Activated T-cell treated with anti-CD3 and anti-CD28 coated beads for 4 hours (primary cell): ENCODE measurements at places on chromosomes 12 and 14.

- no peak for DNase-seq
Observed at GRCh38 chr14:53054457-53054856, 98.7 kb downstream of the DDHD1 start.

DNA sequence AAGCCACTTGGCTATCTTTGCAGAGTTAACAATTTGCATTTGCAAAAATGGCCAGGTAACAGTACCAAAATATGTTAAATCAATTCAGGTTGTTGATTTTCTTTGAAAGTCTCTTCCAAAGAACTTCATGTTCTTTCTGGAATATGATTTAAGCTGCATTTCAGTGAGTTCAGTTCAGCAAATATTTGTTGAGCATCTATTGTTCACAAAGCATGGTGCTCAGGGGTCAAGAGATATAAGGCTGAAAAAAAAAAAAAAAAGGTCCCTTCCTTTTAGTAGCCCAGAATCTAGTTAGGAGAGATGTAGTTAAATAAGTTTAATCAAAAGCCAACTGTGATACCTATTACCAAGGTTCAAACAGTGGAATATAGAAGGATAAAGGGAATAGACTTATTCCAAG, 317.1 kb downstream of the ZFP36L1 start:
- no peak for DNase-seq

- no peak for DNase-seq
Observed at GRCh38 chr12:958588-959123, 9.2 kb upstream of the RAD52 start.

GRCh38 chr12:7444076-7444475, at the start of gene CD163L1:
Gene CD163L1, minus strand, starts transcription at chr12:7444153. Its CDS starts 26 bp downstream, at chr12:7444127.
- no peak for DNase-seq

- DNase-seq, result no peak
Observed at GRCh38 chr12:64572241-64572640, 38.1 kb upstream of the RASSF3 start.

DNA sequence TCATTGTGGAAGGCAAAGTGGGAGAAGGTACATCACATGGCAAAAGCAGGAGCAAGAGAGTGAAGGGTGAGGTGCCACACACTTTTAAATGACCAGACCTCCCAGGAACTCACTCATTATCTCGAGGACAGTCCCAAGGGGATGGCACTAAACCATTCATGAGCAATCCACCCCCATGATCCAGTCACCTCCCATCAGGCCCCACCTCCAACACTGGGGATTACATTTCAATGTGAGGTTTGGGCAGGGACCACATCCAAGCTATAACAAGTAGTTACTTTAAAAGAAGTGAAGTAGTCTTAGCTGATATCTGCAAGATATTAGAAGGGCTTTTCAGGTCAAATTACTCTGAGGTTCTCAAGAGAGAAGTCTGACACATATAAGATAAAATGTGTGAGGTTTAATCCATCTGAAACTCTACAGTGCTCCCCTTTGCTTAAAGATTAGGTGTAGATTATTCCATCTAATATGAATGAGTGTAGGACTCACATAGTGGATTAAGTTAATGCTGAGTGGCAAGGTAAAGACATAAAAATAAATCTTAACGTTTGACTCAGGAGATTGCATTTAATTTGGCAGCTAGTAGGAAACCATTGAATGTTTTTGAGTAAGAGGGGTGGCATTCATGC, 130.8 kb downstream of the TMX1 start:
- no peak for DNase-seq
